Pulmonary artery endothelial cell (primary cell): ENCODE measurements at places on chromosomes 13 and 19.
A peak's percentile ranks its signal among the peaks of the same experiment; 100 is the strongest.

- DNase-seq: no peak
Measured at GRCh38 chr13:74036373-74036772, 97.8 kb downstream of the KLF12 start.

GRCh38 chr19:33434886-33435705, 61.6 kb downstream of the CEBPG start:
- no peak for DNase-seq

- no peak for DNase-seq
Measured at GRCh38 chr19:4774136-4774535, 17.4 kb upstream of the FEM1A start.

GRCh38 chr19:7670790-7671189, 1.9 kb downstream of the RETN start:
- DNase-seq: no peak

- DNase-seq: no peak
Measured at GRCh38 chr13:107438251-107438650, 777.1 kb downstream of the LIG4 start.

DNA sequence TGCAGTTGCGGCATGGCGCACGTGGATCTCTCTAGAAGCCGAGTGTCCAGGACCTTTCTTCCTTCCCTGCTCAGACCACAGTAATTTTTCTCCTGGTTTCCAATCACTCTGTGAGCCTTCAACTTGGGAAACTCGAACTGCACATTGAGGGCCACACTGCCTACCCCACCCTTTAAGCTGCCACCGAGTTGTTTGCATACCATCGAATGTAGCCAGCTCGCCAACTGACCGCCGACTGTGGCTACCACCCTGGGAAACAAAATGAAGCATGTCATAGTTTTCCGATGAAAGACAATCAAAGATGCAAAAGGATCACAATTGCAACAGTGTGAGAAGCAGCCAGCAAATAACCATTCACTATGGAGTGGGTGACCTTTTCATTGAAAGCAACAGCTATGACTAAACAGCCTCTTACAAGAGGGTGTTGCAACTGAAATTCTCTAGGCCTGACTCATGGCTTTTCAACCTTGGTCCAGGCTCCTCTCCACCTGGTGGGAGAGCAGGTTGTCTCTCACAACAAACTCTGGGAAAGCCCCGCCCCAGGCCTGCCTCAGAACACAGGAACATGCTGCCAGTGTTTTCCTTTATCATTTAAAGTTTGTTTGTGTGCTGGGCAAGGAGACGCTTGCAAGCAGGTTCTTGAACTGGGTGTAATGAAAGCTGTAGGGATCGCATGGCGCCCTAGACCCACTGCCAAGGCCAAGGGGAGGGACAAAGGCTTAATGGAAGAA, 141.7 kb upstream of the SERP2 start:
- peak; percentile 60 for DNase-seq

GRCh38 chr19:48746738-48747575, at the start of gene IZUMO1:
Gene IZUMO1 (minus strand): TSS chr19:48746909. CDS start chr19:48745859, 1,050 bp downstream.
- peak; percentile 84 for DNase-seq

DNA sequence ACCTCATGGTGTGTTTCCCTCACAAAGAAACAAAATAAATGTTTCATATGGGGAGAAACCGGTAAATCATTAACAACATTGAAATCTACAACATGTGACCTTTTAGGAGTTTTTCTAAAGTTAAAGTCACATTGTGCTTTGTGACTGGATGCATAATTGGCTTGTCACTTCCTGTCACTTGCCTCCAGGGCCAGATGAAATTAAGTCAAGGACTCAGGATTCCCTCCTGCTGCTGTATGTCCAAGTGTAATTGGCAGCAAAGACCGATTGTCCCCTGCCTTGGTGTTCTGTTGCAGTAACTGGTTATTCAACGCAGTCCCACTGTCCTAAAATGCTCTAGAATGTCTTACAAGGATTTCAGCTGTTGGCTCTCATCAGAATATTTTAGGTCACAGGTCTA, 448.2 kb downstream of the LIG4 start:
- no peak for DNase-seq

- DNase-seq: no peak
Measured at GRCh38 chr19:10133596-10133995, 13.9 kb upstream of the EIF3G start.

DNA sequence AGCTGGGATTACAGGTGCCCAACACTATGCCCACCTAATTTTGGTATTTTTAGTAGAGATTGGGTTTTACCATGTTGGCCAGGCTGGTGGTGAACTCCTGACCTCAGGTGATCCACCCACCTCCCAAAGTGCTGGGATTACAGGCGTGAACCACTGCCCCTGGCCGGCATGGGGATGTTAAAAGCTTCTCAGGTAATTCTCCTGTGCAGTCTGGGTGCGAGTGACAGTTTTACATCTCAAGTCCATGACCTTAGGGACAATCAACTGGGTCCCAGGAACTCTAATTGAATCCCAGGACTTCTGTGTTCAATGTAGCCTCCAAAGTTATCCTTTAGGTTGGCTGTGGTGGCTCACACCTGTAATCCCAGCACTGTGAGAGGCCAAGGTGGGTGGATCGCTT, 100.1 kb upstream of the TSHZ3 start:
- no peak for DNase-seq

- DNase-seq: no peak
Measured at GRCh38 chr13:113183450-113184129, 24.9 kb downstream of the PCID2 start.

- no peak for DNase-seq
Measured at GRCh38 chr13:78786459-78786858, 127.5 kb upstream of the OBI1 start.

- DNase-seq: no peak
Measured at GRCh38 chr19:13079542-13079986, 23.1 kb downstream of the LYL1 start.

DNA sequence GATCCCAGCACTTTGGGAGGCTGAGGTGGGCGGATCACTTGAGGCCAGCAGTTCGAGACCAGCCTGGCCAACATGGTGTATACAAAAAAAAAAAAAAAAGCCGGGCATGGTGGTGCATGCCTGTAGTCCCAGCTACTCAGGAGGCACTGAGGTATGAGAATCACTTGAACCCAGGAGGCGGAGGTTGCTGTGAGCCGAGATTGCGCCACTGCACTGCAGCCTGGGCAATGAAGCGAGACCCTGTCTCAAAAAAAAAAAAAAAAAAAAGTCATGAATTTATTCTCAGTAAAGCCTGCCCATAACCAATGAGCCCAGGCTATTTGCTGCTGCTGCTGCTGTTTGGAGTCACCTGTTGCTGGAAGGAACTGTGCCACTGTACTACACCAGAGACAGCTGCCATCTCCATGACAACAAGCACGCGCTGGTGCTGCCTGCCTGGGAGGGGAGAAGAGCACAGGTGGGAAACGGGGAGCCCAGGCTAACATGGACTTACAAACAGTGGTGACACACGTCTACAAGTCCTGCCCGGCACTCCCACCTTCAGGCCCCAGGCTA, 11.3 kb downstream of the ZFR2 start:
- no peak for DNase-seq

GRCh38 chr13:80132741-80133601, 208.0 kb downstream of the SPRY2 start:
- peak; percentile 30 for DNase-seq

GRCh38 chr19:31678421-31678820, 329.2 kb upstream of the TSHZ3 start:
- no peak for DNase-seq

GRCh38 chr13:100131863-100132574, 43.1 kb downstream of the PCCA start:
- peak; percentile 98 for DNase-seq

- no peak for DNase-seq
Measured at GRCh38 chr19:52524086-52524485, 3.4 kb upstream of the ZNF808 start.

DNA sequence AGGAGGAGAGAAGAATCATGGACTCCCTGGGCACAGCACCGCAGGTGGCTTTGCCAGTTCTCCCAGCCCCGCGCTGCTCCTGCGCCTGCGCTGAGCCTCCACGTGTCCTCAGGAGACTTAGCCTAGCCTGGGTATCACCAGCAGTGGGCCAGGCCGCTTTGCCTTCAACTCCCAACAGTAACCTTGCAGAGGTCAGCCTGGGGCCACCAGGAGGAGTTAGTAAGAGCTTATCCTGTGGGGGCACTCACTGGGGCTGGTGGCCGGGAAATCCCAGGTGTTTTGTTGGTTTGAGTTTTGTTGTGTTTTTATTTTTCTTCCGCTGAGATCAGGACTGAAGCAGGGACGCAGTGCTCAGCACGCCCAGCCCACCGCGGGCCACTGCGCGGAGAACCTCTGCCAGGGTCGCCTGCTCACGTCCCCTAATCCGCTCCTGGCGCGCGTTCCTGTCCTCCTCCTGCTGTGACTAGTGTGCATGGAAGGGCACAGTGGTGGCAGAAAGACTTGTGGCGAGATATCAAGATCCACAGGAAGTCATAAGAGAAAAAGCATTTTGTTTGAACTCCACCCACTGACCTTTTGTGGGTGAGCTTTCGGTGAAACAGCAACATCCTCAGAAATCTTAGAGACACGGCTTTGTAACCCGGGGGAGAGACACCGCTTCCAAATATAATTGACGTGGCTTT, 207.4 kb upstream of the RFC3 start:
- no peak for DNase-seq

- no peak for DNase-seq
Measured at GRCh38 chr13:45623516-45624090, 8.1 kb upstream of the ERICH6B start.

DNA sequence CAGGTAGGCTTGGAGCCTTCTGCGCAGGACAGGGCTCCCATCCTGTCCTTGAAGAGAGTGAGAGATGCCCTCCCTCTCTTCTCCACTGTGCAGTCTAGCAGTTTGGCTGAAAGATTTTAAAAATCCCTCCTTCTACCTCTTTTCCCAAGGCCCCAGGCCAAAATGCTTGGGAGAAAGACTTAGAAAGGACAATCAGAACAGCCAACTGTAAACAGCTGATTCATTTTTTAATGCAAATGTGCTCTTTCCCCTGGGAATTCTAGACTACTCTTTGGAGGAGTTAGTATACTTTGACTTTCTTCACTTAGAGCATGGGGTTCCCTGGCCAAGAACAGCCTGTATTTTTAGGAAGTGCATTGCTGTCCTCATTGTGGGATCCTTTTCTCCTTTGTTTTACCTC, 398.9 kb downstream of the GPC6 start:
- no peak for DNase-seq

- no peak for DNase-seq
Measured at GRCh38 chr19:35607661-35608060, 4.9 kb upstream of the HAUS5 start.

GRCh38 chr13:96033220-96034015, 19.8 kb downstream of the UGGT2 start:
- DNase-seq: no peak

DNA sequence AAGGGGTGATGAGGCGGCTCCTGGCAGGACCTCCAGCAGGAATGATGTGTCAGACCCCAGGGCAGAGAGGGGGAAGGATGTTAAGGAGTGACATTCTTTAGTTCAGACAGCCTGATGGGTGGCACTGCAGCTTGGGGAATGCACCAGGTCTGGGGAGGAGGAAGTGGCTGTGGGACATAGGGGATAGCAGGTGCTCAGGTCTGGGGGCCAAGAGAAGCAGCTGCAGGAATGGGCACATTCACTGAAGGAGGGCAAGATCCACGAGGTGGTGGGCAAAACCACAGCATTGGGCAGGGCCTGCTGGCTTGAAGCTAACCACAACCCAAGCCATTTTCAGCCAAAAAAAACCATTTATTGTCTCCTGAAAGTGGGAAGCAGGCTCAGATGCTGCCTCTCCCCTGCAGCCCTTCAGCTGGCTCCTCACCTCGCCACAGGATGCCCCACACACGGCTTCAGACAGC, 26.5 kb downstream of the COMP start:
- no peak for DNase-seq

DNA sequence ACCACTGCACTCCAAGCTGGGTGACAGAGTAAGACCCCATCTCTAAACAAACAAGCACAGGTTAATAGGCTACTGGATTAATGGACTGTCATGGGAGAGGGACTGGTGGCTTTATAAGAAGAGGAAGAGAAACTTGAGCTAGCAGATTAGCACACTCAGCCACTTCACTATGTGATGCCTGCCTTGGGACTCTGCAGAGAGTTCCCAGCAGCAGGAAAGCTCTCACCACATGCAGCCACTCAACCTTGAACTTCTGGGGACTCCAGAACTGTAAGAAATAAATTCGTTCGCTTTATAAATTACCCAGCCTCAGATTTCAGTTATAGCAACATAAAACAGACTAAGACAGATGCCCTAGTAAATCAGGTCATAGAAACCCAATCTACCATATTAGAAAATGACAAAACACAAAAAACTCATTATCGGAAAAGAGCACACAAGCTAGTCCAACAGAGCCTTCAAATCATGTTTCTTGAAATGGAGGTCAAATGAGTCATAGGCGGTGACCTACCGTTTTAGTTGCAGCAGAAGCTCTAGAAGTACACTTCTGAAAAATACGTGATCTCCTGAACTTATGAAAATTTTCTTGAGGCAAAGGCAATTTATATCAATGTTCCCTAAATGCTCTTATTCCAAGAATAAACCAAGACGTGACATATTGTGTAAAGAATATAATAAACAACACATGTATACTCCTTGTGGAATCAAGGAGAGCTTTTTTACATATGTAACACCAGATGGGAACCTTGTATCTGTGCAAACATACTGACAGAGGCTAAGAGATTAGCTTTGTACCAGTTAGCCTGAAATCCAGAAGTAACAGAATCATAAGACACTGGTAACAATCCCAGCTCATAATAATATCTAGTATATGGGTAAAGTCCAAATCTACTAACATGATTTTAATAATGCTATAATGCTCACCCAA, 340.9 kb upstream of the SGCG start:
- no peak for DNase-seq

GRCh38 chr13:101875717-101876393, 423.4 kb downstream of the ITGBL1 start:
- no peak for DNase-seq

GRCh38 chr13:114151565-114152284, 19.3 kb upstream of the RASA3 start:
- no peak for DNase-seq
